ENCODE measurements at places on chromosomes 16 and 17.

GRCh38 chr17:65459677-65460347 is 101.6 kb downstream of the AXIN2 start:
- no peak for DNase-seq

DNA sequence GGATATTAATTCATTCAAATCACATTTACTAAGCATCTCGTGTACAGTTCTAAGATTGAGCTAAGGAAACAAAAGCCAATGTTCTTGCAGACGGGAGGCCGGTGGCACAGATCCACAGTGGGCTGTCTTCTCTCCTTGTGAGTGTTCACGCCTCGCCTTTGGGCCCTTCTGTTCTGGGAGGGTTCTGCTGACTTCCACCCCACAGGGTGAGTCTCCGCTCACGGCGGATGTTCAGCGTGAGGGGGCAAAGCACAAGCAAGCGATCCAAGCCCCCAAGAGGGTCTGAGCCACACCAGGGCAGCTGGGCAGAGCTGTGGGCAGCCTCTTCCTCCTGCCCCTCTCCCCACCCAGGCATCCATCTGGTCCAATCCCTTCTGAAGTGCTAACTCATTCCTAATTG is 84.3 kb upstream of the DOC2B start:
- DNase-seq, result no peak

GRCh38 chr17:64402469-64402868 is 11.8 kb upstream of the PECAM1 start:
- no peak for DNase-seq

GRCh38 chr17:49789243-49789578 is 730 bp downstream of the KAT7 start:
- DNase-seq, result no peak

GRCh38 chr17:4389079-4389478 is 22.6 kb upstream of the UBE2G1 start:
- DNase-seq, result no peak

DNA sequence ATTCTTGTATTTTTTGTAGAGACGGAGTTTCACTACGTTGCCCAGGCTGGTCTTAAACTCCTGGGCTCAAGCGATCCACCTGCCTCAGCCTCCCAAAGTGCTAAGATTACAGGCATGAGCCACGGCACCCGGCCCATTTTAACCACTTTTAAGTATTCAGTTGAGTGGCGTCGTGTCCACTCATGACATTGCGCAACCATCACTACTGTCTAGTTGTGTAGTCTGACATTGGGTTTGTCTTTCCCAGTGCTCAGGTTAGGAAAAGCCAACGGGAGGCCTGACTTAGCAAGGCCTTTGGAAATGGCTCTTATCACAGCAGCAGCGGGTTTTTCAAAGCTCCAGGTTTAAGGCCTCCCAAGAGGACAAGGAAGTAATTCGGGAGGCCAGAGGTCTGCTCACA is 58.7 kb downstream of the LITAF start:
- no peak for DNase-seq

DNA sequence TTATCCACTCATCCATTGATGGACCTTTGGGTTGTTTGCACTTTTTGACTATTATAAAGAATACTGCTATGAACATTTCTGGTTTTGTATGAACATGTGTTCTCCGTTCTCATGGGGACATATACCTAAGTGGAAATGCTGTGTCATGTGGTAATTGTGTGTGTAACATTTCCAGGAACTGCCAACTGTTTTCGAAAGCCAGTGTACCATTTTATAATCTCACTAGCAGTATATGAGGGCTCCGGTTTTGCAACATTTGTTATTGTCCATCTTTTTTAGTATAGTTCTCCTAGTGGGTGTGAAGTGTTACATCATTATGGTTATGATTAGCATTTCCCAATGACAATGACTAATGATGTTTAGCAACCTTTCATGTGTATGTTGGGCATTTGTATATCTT is 5.1 kb upstream of the TRIM25 start:
- DNase-seq, result no peak

DNA sequence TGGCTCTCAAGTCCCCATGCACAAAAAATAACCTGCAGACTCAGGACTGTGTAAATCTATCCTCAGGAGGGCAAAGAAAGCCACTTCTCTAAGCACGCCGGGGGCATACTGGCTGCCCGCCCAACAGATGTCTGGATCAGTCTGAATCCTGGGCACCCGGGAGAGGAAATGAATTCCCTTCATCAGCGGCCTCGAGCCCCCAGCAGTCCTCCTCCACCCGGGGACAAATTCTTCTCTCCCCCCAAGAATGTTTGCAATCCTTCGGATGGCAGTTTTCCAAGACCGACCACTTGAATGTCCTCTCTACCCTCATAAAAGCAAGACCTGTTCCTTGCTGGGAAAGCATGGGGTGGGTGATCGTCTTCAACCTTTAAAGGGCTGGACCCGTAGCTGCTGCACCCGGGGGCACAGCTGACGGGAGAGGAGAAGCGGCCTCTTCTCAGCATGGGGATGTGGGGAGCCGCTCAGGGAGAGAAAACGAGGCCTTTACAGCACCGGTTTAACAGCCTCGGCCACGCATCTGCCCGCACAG is 9.4 kb upstream of the MAP2K3 start:
- DNase-seq, result no peak

GRCh38 chr16:47958726-47959125 is 197.1 kb downstream of the ABCC12 start:
- DNase-seq, result no peak

- no peak for DNase-seq
Observed at GRCh38 chr17:39601758-39602532, 5.8 kb downstream of the NEUROD2 start.

DNA sequence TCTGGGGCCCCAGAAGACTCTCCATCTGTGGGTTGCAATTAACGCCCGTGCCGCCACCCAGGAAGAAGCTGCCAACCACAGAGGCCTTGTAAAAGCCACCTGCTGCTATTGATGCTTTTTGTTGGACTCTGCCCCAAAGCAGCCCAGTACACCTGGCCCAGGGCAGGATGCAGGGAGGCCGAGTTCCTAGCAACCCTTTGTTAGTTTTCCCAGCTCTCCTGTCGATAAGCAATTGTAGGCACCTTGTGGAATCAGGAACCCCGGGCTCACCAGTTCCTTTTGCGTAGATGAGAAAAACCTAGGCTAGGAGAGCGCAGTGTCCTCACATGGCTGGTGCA is 103.3 kb downstream of the ABCC6 start:
- no peak for DNase-seq

- DNase-seq, result no peak
Observed at GRCh38 chr16:48035142-48035541, 120.7 kb downstream of the ABCC12 start.

- DNase-seq, result no peak
Observed at GRCh38 chr17:49891271-49891670, 43.4 kb upstream of the TAC4 start.

GRCh38 chr17:81656835-81657234 is 493 bp upstream of the PDE6G start:
- no peak for DNase-seq

DNA sequence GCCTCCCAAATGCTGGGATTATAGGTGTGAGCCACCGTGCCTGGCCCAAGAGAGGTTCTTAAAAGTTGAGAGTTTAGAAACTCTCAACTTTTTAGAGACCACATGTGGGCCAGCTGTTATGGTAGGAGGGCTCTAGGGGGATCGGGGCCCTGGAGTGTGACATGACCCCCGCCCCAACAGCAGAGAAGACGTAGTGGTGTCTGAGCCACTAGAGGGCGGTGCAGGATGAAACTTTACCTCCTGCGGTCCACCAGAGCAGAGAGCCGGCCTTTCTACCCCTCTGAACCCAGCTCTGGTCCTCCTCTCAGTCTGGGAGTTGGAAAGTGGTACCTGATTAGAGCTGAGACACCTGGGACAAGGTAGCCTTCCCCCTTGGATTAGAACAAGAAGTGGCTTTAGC is 7.4 kb downstream of the CDK5RAP3 start:
- peak; percentile 36 for DNase-seq

- no peak for DNase-seq
Observed at GRCh38 chr17:80387071-80387470, 27.9 kb upstream of the ENDOV start.

- no peak for DNase-seq
Observed at GRCh38 chr16:4375717-4376116, 4.1 kb downstream of the VASN start.

DNA sequence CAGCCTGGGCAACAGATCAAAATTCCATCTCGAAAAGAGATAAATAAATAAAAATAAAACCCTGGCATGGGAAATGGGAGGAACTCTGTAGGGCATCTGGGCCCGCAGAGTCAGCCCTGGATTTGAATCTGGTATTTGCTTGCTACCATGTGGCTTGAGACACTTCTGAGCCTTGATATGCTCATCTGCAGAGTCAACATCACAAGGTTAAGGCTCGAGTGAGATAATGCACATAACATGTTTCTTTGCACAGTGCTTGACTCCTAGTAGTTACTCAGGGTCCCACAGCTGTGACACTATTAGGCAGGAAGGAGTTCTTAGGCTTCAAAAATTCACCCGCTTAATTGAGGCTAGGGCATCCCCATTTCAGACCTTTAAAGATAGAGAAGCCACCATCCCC is 21.3 kb downstream of the CDK5RAP3 start:
- no peak for DNase-seq

DNA sequence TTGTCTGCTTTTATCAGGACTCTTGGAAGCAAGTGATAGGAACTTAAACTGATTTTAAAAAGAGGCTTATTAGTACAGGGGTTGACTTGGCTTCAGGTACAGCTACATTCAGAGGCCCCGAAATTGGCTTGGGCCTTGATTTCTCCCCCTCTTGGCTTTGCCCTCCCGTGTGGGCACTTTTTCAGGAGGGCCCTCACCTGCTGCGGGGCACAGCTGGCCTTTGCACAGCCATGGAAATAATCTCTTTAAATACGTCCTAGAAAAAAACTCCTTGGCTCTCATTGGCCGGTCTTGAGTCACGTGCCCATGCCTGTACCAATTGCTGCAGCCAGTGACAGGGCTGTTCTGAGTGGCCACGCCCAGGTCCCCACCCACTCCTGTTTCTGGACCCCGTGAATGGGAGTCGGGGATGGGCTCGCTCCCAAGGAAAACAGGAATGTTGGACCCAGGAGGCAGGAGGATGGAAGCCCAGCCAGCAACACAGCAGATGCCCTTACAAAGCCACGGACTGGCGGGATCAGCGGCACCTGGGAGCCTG is 15.0 kb downstream of the CA5A start:
- DNase-seq, result no peak

GRCh38 chr16:22699356-22699755 is 114.6 kb upstream of the HS3ST2 start:
- DNase-seq, result no peak
